ENCODE measurements at places on chromosomes 3 and 15. TPM values are rescaled to one million over a fixed set of nuclear protein-coding genes. Genes with fewer than 3 reads are reported as not detected.

GRCh38 chr15:82113106-82113715 lies 67.4 kb upstream of the MEX3B start:
- peak; percentile 55 for DNase-seq

GRCh38 chr3:170644711-170645110 lies 58.8 kb upstream of the SLC7A14 start:
- no peak for DNase-seq

The TNFAIP8L3 gene
- 91.5 TPM for total RNA-seq

The SNTN gene
- not detected for total RNA-seq

Data from dermis microvascular lymphatic vessel endothelial cell (primary cell).